Fibroblast of the aortic adventitia (primary cell): ENCODE measurements at places on chromosomes 1 and 21.
A peak's percentile ranks its signal among the peaks of the same experiment; 100 is the strongest.

DNA sequence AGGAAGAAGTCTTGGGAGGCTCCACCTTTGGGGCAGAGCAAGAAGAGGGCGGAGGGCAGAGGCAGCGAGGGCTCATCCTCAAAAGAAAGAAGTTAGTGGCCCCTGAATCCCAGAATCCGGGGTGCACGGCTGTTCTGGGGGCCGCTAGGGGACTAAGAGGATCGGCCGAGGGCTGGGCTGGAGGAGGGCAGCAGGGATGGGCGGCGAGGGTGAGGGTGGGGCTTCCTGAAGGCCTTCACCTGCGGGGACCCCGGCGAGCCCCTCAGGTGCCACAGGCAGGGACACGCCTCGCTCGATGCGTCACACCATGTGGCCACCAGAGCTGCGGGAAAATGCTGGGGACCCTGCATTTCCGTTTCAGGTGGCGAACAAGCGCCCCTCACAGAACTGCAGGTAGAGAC lies 23.9 kb downstream of the COL6A1 start:
- DNase-seq, result no peak

DNA sequence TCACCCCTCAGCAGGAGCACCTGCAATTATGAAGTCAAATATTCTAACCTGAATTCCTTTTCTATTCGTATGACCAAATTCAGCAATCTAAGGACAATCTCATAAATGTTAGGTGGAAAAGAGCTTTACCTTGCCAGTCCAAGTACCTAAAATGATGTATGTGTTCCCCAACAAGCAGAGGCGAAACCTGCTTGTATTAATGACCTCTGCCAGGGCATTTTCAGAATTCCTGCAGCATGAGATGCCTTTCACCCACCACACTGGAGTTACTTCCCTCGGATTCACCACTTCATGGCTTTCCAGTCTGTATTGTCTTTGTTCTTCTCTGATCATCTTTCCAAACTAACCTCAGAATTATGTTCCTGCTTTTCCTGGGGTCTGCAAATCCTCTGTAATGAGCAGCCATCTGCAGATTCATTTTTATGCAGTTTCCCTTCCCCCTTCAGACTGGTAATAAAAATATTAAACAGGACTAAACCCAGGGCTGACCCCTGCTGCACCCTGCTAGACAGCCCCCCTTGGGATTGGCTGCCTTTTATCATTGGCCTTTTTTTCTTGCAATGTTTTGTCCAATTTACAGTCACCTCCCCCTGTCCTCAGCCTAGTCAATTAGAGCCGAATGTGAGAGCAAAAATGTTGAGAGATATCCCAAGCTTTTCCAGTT lies 26.6 kb upstream of the CASQ2 start:
- no peak for DNase-seq

- DNase-seq, result peak; percentile 50
Observed at GRCh38 chr1:100584761-100585745, 47.1 kb downstream of the GPR88 start.

GRCh38 chr21:42931560-42932235 lies 6.3 kb upstream of the ERVH48-1 start:
- no peak for DNase-seq

GRCh38 chr1:10897321-10897980 lies 101.0 kb upstream of the CASZ1 start:
- no peak for DNase-seq
